ENCODE measurements at places on chromosomes 3 and 15.

DNA sequence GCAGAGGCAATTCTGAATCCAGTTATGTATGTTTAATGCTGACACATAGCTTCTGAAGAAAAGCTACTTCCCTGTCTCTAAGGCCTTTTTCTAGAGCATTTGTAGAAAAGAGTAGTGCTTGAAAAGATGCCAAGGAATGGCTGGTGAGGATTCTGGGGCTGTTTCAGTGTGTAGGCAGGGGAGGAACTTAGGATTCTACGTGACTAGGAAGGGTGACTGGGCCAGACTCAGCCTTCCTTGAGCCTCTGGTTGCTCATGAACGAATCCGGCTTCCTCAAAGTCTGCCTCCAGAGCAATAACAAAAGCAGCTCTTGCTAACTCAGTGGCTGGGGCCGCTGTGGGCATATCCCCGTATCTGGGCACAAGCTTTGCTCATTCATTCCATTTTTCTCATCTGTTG lies 104.8 kb upstream of the WNT5A start:
- DNase-seq = no peak

- DNase-seq = no peak
Measured at GRCh38 chr15:89023311-89023961, 64.8 kb upstream of the ABHD2 start.

- no peak for DNase-seq
Measured at GRCh38 chr15:68314563-68314962, 37.0 kb downstream of the FEM1B start.

DNA sequence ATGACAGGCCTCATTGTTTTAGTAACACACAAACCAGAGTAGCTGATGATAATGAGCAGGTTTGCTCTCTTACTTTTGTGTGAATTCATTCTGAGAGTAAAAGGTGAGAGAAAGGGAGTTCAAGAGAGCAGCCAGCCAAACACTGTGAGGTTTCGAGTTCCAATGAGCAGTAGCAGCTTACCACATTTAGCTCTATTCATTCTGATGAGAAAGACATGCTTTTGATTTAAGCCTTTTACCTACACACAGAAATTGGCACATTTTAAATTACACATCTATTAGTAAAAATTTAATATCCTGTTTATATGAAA lies 28.0 kb downstream of the GLDN start:
- DNase-seq = no peak

GRCh38 chr3:117298273-117298672 lies 588.7 kb downstream of the TUSC7 start:
- no peak for DNase-seq

- DNase-seq = no peak
Measured at GRCh38 chr15:90160781-90161727, 40.1 kb upstream of the SEMA4B start.

- DNase-seq = no peak
Measured at GRCh38 chr15:65630760-65631159, 9.0 kb downstream of the SLC24A1 start.

- no peak for DNase-seq
Measured at GRCh38 chr3:105763659-105764036, 105.2 kb downstream of the CBLB start.

- no peak for DNase-seq
Measured at GRCh38 chr3:106293161-106293560, 424.3 kb upstream of the CBLB start.

DNA sequence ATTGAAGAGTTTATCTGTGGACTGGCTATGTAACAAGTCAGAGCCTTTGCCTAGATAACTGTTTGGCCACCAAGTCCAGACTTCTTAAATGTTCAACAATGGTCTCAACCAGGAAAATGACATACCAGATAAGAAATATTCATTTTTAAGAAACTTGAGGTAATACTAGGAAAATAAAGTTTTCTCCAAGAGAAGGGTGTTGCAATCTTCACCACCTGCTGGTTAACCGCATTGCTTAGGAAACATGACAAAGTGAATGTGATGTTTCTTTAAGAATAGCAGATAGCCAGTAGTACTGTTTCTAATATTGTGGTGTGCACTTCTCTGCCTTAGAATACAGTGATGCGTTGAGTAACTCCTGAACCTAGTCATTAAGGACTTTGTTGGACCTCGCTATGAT lies 321.5 kb upstream of the CADM2 start:
- peak; percentile 20 for DNase-seq

DNA sequence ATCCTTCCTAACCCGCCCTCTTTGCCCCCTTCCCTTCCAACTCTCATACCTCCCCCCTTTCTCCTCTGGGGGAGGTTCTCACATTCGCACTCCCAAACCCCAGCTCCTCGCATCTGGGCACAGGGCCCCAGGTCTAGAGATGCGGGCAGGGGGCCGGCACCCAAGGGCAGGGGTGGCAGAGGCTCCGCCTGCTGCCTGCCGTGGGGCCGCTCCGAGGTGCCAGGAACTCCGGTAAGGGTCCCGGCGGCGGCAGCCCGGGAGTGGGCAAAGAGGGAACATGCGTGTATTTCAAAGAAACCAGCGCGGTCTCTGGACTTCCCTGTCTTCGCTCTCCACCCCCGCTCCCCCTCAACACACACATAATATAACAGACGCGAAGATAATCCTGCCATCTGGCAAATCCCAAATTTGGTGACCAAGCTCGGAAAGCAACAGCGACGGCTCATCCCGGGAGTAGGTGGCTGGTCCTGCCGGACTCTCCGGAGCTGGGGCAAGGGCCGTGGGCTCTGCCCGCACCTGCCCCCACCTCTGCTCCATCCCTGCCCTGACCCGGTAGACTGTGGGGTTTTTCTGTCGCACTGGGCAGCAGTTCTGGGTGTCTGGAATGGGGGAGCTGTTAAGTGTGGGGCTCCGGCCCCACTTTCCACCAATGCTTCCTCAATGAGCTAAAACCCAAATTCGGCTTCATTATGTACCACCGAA lies 31.0 kb downstream of the NR2F2 start:
- DNase-seq = no peak

GRCh38 chr15:45414215-45414885 lies 36.0 kb upstream of the GATM start:
- no peak for DNase-seq

GRCh38 chr3:149449799-149450198 lies 24.7 kb upstream of the TM4SF4 start:
- DNase-seq = no peak

GRCh38 chr3:87207460-87207859 lies 19.6 kb upstream of the CHMP2B start:
- no peak for DNase-seq

GRCh38 chr3:38650248-38650951 lies 913 bp upstream of the SCN5A start:
- no peak for DNase-seq

DNA sequence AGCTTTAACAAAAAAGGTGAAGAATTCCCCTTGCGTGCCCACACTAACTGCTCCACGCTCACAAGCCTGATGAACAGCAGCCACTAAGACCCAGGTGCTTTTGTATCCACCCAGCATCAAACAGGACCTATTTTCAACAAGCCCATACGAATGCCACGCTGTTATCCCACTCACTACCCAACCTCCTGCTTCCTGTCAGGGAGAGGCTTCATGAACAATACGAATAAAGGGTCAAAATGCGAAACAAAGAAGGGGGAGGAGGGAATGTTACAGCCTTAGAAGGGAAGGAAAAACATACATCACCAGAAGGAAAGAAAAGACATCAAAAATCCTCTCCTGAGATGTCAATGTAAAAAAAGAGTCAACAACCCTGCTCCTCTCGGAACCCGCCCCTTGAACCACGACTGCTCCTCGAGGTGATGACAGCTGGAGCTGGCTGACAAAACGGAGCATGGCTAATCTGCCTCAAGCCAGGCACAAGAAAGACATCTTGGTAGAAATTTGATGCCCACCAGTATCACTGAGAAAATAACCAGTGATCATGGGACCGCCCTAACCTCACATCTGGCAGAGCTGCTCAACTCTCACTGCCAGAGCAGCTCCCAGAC lies 9.7 kb downstream of the ERC2 start:
- no peak for DNase-seq
